DMS79 (cell line): ENCODE measurements at places on chromosomes 5 and 9.

- no peak for DNase-seq
Measured at GRCh38 chr9:2849941-2850340, 6.0 kb upstream of the PUM3 start.

DNA sequence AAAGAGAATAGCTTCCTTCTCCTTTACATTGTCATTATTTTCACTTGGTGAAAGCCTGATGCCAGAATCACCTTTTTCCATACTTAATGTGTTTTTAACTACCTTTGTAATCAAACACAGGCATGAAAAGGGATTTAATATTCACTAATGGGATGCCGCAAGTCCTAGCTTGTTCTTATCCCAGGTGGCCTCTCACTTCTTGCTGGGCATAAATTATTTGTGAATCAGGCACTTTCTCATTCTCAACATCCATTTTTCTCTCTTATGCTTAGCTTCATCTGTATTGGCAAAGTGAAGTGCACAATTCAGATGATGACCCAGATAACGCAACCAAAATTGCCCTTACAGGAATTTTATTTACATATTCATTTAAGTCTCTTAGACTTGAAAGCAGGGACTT lies 10.9 kb downstream of the ACTL7B start:
- peak; percentile 86 for DNase-seq

DNA sequence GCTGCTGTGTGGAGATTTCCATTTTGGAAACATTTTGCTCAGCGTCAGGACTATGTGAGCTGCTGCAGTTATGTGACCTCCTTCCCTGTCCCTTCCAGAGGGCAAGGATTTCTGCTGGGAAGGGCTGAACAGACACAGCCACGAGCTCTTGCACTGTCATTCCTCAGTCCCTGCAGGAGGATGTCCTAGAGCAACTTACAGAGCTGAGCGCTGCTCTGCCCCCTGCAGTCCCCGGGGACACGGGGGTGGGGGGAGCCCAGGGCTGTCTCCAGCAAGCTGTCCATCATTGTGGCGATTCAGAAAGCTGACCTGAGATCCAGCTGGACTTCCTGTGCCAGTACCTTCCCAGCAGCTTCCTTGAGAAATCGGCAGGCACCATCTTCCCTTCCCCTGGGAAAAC lies 28.0 kb upstream of the MAP1B start:
- DNase-seq: no peak

DNA sequence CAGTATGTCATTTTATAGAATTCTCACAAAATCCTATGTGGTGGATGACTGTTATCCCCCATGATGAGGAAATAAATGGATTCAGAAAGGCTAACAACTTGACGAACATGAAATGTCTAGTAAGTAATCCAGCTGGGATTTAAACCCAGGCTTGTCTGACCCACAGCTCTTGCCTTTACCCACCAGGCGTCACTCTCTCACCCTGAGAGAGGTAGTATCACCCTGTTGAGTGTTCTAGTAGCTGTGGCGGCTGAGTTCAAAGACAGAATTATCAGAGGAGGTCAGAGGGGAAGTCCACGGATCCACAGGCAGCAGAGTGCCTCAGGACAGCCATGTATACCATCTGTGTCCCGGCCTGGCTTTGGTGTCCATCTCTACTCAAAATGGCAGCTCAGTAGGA lies 113.8 kb downstream of the ZNF462 start:
- DNase-seq: no peak

- no peak for DNase-seq
Measured at GRCh38 chr5:175895686-175896102, 24.3 kb downstream of the CPLX2 start.

- no peak for DNase-seq
Measured at GRCh38 chr9:86636519-86636918, 282.3 kb upstream of the TUT7 start.

GRCh38 chr9:79610791-79611614 lies 39.2 kb downstream of the TLE4 start:
- DNase-seq: no peak

GRCh38 chr5:96569332-96569731 lies 92.8 kb upstream of the CAST start:
- DNase-seq: peak; percentile 84

DNA sequence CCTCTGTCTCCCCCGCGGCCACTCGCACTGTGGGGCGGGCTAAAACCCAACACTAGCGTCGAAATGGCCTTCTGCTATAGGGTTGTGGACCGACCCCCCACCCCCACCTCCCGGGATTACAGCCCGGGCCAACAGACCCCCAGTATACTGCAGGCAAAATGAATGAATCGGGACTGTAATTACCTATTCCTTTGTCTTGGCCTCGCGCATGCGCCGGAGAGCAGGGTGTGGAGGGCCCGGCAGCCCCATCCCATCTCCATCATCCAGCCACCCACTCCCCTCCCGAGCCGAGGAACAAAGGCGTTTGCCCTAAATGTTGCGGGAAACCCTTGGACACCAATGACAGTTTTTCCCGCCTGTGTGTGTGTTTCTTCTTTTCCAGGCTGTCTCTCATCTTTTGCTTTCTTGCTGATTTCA lies 1.6 kb downstream of the BASP1 start:
- DNase-seq: peak; percentile 74

DNA sequence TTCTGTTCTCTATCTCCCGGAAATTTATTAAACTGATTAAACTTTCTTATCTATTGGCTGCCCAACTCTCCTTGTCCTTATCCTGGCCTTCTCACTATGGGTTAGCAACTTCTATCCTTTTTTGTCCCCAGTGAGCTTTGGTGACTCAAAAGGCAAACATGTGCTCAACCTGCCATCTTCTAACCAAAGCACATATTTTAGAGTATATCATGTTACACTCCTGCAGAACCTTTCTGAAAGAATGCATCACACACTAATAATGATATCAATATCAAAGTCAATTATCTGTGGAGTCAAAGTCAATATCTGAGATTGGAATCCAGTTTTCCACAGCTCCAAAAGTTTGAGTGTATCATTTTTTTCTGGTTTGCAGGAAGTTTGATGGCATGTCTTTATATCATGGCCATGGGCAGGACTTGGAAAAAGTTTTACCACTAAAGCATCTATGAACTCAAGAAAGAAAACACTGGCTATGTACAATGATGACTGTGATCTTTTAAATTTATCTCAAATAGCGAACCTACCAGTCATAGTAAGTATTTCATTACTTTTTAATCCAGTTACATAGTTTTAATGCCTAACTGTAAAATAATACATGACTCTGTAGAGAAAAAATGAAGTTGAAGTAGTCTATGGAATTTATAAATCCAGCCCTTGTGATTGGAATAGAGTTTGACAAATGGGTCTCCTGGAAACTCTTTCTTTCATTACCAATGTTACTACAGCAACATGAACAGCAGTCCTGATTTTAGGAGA lies 166.8 kb downstream of the DROSHA start:
- no peak for DNase-seq

DNA sequence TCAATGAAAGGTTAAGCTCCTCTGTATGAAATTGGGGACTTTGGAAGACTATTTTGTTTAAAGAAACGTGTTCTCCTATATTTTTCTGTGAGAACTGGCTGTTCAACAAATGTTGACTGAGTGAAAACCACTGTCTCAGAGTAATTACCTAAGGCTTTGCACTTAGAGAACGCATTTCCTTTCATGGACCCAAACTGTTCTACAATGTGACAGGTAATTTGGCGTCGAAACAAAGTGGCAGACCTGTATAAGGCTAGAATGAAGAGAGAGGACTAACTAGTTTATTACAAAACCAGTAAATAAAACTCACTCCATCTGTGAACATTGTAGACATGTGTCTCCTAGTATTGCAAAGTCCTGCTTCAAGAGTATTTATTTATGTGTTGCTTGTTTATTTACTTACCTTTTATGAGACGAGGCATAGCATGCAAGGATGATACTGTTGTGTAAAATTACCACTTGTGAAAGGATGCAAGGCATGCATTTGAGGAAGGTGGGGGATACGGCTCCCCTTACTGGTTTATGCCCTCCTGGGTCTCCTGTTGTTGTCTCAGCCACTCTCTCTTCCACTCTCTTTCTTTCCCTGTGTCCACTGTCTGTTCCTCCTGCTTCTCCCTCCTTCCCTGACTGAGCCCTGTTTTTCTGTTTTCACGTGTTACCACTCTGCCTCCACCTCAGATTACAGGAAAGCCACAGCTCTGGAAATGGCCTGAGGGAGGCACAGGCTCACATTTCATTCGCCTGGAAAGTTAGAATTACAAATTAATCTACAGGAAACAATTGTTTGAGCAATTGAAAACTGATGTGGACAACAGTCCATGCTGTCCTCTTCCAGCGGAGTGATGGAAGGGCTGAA lies 444.0 kb upstream of the ZNF608 start:
- no peak for DNase-seq

DNA sequence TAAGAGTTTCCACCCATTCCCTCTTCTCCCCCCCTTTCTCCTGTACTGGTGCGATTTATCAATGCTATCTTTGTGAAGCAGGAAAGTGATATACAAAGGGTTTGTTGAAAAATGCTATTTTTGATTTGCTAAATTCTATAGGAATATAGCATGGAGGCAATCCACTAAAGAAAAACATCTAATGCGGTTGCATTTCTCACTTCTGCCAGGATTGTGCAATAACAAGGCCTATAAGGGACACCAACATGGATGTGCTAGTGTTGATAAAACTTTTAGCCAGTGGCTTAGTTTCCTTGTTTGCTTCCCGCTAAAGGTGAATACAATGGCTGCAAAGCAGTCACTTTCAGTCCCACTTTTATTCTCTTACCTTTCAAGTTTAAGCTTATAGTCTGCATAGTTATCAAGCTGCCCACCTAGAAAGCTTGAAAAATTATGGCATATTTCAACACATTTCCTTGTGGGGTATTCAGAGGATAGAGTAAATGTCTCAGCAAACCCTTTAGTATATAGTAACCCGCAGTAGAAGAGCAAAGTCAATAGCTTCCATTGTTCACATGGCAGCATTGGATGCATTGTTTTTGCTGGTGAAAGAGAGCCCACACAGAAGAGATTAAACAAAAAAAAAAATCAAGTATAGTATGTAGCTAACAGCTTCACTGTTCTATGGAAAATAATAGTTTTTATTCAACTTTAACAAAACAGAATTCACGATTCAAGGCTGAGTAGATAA lies 674.6 kb upstream of the SEMA6A start:
- no peak for DNase-seq

DNA sequence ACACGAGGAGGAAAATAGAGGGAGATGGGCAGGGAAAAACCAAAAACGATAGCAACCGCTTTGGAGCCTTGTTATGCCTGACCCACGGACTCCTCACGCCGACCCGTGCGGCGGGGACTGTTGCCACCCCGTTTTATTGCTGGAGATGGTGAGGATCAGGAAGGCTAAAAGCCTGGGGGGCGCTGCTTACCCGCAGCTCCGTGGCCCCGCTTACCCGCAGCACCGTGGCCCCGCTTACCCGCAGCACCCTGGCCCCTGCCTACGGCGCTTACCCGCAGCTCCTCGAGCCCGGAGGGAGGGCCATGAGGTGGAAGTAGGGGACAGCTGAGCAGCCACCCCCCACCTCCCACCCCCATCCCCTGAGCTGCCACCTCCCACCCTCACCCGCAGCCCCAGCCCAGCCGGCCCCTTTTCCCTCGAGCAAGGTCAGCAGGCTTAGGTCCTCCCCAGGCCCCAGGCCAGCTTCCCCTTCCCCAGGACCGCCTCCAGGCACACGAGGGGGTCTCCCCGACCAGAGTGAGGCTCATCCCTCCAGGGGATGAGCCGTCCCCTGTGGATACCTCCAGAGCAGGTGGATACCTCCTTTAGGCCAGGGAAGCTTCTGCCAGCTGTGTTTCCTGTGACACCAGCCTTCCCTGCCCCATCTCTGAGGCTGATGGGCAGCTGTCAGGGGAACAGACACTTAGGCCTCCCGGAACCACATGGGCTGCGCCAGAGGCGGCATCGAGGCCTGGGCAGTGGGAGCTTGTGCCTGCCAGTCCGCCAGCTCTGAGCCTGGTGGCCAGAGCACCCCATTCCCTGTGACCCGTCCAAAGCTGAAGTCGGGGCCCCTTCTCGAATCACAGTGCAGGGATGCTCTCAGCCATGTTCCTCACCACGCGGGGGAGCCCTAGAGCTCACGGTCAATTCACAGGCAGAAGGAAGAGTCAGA lies 92.3 kb downstream of the LMX1B start:
- DNase-seq: no peak

- no peak for DNase-seq
Measured at GRCh38 chr5:1345876-1346626, 1.2 kb upstream of the CLPTM1L start.

- DNase-seq: no peak
Measured at GRCh38 chr5:120874081-120874862, 410.2 kb downstream of the PRR16 start.

GRCh38 chr9:106119176-106119575 lies 424.8 kb downstream of the TMEM38B start:
- DNase-seq: no peak

GRCh38 chr5:3122985-3123762 lies 371.7 kb upstream of the IRX2 start:
- no peak for DNase-seq
